ENCODE measurements at places on chromosomes 6 and 20.

DNA sequence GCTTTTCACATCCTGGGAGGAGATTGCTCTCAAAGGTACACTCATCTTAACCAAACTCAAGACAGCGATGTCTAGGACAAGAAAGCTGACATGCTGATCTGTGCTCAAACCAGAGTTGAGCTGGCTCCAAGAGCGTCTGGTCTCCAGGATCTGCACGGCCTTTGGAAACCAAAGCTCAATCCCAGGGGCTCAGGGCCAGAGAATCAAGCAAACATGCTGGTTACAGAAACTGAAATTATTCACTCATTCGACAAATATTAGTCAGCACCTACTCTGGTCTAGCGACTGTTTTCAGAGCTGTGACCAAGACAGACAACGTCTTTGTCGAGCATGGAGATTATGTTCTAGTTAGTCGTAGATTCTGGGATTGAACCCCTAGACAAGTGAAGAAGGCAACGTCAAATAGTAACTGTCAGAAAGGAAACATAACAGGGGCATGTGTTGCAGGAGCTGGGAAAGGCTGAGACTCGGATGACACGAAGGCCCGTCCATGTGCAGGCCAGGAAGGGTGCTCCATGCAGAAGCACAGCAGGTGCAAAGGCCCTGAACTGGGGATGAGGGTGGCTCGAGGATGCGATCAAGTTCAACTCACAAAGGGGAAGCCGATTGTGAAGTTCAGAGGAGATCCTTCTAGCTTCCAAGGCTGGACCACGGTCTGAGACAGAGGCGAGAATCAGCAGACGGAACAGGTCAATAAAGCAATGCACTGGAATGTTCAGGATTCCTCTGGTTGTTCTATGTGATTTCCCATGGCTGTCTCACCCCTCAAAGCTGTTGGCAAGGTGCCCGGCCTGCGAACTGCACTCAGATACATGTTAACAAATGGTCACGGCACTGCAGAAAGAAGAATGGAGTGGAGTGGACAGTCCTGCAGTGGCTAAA lies 12.5 kb upstream of the PCK1 start:
- no peak for DNase-seq

- DNase-seq: peak; percentile 88
Observed at GRCh38 chr6:166540631-166541331, 45.7 kb downstream of the RAMACL start.

GRCh38 chr6:4950836-4951533 lies 52.9 kb downstream of the RPP40 start:
- no peak for DNase-seq

GRCh38 chr6:167904791-167905190 lies 78.1 kb downstream of the AFDN start:
- DNase-seq: no peak

GRCh38 chr20:16619953-16620352 lies 46.7 kb upstream of the KIF16B start:
- no peak for DNase-seq

DNA sequence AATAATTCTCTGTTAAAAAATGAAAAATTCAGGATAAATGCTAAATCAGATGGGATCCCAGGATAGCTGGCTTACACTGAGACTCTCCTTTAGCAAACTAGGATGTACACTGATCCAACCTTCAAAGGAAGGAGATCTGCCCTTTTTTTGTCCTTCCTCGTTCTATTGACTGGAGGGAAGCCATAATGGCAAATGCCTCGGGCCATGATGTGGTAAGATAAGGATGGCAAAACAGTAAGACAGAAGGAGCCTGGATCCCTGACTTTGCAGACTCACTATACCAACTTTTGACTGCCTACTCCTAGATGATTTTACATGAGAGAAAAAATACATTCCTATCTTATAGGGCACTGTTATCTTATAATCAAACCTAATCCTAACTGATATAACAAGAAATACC lies 156.9 kb upstream of the BEND3 start:
- no peak for DNase-seq

GRCh38 chr20:32325706-32326503 lies 32.2 kb upstream of the ASXL1 start:
- DNase-seq: peak; percentile 91

GRCh38 chr20:44836601-44837120 lies 26.3 kb upstream of the RIMS4 start:
- DNase-seq: no peak

- no peak for DNase-seq
Observed at GRCh38 chr6:147366290-147366689, 142.2 kb upstream of the SAMD5 start.

GRCh38 chr6:71737953-71738352 lies 148.4 kb upstream of the RIMS1 start:
- no peak for DNase-seq

- DNase-seq: no peak
Observed at GRCh38 chr6:170107606-170108222, 183.2 kb downstream of the DLL1 start.

GRCh38 chr6:45870531-45870930 lies 145.1 kb downstream of the CLIC5 start:
- no peak for DNase-seq

DNA sequence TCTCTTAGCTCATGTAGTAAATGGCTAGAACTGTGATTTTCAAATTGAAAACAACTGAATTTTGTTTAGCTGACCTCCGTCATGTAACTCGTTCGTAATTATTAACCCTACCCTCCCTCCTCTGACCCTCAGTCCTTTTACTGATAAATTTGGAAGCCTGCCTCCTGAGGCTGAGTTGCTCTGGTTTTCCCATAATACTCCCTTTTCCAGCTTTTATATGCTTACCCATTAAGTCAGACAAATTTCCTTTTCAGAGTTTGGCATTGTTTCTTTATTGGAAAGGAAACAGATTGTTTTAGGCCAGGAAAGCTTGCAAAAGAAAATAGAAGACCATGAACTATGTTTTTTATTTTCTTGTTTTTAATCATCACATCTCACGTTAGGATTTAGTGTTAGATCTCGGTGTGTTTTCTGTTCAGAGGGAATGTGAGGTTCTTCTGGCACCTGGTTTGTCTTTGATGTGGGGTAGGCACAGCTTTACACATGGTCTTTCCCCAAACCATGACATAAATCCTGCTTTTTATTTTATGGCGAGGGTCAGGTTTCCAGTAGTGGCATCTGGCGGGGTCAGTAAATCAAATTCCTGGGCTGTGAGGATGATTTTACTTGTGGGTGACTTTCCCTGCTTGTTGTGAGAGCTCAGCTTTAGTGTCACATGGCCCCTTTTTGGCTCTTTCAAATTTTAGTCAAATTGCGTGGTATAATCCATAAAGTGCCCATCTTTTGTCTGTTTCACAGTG lies 24.5 kb downstream of the PLCB4 start:
- DNase-seq: no peak

DNA sequence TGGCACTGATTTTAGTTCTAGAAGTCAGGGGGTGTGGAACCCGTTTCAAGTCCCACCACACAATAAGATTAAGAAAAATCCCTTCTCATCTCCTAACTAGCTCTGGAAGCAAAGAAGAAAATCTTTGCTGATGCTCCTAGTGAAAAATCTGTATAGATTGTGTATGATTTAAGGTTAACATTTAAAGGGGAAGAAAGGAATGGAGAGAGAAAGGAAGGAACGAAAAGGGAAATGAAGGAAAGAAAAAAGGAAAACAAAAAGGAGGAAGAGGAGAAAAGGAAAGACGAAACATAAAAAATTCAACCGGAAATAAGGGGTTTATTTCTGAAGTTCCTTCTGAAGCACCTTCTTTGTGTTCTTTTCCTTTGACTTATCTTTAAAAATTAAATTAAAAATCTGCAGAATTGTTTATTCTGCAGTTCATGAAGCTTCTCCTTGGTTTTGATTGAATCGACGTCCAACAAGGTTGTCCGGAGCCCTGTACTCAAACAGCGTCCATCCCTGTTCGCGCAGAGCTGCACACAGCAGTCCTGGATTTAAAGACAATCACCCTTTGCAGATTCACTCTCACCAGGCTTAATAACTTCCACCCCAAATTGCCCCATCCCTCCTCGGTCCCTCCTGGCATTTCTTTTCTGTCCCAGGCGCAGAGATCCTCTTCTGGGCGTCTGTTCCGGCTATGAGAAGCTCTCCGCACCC lies 1.6 kb upstream of the TFAP2B start:
- no peak for DNase-seq

DNA sequence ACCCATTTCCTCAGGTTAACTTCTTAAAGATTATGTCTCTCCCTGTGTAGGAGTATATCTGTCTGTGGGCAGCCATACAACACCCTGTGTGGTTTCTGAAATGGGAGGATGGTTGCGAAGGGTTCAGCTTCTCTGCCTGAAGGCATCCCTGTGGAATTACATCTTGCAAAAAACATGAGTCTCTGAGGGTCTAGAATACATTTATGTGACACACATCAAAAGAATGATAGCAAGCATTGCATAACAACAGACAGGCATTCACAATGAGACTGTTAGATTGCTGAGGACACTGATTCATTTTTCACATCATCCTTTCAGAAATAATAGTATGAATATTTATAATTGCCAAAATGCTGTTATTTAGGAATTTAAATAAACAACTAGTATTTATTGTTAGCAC lies 670.9 kb downstream of the HTR1B start:
- no peak for DNase-seq

GRCh38 chr6:111689946-111690345 lies 84.3 kb upstream of the TRAF3IP2 start:
- DNase-seq: no peak

GRCh38 chr6:68575765-68576439 lies 59.2 kb upstream of the ADGRB3 start:
- peak; percentile 11 for DNase-seq

GRCh38 chr6:7156643-7157278 lies 49.0 kb downstream of the RREB1 start:
- DNase-seq: peak; percentile 63

DNA sequence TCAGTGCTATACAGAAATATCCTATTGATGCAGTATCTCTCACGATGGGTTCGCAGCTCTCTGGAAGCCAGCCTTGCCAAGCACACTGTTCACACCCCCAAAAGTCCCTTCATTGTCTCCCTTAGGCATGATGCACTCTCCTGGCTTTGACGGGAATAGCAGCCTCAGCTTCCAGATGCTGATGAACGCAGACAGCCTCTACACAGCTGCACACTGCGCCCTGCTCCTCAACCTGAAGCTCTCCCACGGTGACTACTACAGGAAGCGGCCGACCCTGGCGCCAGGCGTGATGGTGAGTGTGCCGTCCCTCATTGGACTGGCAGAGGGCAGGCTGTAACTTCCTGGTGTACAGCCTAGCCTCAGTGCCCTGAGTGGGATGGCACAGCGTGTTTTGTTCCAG lies 60.0 kb upstream of the PBOV1 start:
- no peak for DNase-seq

DNA sequence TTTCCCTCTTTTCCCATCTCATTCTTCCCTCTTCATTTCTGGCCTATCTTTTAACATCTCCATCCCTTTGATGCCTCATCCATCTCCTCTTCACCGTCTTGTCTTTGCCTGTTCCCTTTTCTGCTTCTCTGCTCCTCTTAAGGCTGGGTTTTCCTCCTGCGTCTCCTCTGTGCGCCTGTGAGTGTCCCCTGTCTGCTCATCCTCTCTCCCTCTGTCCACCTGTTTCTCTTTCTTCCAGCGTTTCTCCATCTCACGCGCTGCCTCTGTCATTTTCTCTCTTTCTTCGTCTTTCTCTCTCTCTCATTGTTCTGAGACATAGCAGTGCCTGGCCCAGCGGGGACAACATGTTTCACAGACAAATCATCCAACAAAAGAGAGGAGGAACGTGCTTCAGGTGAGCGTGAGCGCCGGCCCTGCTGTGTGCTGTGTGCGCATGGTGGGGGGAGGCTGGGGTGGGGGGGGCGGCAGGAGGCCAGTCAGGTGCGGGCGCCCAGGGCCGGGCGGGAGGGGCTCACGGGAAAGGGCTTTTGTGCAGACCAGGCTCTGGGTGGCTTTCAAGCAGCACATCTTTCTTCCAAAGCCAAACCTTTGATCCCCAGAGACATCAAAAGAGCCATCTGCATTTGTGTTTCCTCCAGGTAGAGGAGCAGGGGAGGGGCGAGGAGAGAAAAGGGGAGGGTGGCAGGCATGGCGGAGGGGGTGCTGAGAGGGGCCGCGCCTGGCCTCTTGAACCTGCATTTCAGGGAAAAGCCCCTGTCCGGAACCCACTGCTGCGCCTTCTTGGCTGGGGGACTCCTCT lies 121.3 kb downstream of the VEGFA start:
- no peak for DNase-seq

GRCh38 chr6:22442826-22443225 lies 126.5 kb upstream of the HDGFL1 start:
- DNase-seq: no peak

DNA sequence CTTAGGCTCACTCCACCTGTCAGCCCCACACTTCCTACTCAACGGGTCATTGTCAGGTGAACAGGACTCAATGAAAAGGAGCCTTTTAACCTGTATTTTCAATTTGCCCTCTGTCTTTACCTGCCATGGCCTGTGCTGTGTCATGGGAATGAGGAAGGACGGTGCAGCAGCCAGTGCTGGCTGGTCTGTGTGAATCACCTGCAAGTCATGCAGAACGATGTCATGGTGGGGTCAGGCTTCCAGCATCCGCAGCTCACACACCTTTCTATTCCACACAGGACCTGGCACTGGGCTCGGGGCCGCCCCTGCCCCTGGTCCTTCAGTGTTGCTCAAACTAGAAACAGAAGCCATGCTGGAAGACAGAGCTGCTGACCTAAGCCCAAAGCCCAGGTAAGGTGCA lies 188.7 kb upstream of the GMDS start:
- DNase-seq: no peak

DNA sequence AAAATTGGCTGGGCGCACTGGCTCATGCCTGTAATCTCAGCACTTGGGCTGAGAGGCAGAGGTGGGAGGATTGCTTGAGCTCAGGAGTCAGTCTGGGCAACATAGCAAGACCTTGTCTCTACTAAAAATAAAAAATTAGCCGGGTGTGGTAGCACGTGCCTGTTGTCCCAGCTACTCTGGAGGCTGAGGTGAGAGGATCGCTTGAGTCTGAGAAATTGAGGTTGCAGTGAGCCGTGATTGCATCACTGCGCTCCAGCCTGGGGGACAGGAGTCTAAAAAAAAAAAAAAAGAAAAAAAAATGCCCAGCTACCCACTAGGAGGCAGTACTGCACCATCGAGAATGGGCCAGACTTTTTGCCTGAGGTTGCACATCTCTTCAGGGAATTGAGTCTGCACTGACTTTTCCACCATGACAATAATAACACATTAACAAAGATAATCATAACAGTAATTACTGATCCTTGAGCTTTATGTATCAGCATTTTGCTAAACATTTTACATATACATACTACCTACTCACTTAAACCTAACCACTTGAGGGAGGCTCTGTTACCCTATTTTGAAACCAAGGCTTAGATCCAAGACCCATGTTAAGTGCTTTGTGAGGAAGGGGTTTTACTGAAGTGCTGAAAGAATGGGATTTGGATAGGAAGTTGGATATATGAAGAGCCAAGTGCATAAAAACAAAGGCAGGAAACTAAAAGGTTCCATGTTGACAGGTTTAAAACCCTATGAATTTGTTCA lies 21.0 kb downstream of the SRSF3 start:
- DNase-seq: peak; percentile 61

DNA sequence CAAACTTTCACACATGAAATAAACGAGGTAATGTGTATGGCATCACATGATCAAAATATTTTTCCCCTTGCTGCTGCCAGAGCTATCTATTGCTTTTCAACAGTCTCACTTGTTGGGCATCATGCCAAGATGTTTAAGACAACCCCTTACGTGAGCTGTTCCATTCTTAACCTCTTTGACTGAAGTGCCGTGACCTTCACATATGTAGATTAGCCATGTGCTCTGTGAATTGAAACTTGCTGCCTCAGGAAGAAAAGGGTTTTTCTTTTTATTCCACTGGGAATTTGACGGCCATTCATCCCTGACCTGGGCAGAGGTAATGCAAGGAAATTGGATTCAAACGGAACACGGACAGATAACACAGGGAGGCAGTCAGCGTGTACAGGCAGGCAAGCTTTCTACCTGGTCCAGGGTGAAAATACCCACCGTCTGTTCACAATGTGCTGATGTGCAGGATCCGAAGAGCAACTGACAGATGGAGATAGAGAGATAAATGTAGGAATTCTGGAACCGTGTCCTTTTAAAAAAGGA lies 14.2 kb downstream of the ARID1B start:
- no peak for DNase-seq

Data from A172 (cell line).